ENCODE measurements at places on chromosomes 3 and 15. TPM values are rescaled to one million over a fixed set of nuclear protein-coding genes. Genes with fewer than 3 reads are reported as not detected.

Gene WDR93
- total RNA-seq = 0.16 TPM

Gene FGF7
- total RNA-seq = not detected

- no peak overlapping the region for H3K27ac ChIP-seq
- no peaks in the 10 kb centered on the region for H3K4me1 ChIP-seq
- H3K4me3 ChIP-seq = no peak overlapping the region
- no peaks in the 10 kb centered on the region for H3K36me3 ChIP-seq
- DNase-seq = no peak
Measured at GRCh38 chr3:137464341-137464740, 299.8 kb upstream of the SOX14 start.

Gene PLCB2
- 109 TPM for total RNA-seq

DNA sequence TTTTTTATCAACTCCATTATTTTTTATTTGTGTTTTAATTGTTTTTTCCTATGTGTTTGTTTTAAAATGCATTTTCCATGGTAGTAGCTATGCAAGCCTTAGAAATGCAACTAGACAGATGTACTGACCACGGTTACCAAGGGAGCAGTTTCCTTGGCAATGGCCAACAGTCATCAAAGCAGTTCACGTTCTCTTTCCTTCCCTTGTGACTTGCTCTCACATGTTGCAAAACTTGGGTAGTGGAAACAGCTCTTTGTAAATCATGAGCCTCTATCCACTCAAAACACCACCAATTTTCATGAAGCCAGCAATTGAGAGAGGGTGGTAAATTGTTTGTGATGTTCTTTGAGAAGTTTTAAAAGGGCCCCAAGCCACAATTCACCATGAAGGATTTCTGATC, 499.4 kb upstream of the MDFIC2 start:
- H3K27me3 ChIP-seq = peaks cover 5% of the 10 kb centered on the region
- H3K4me1 ChIP-seq = no peaks in the 10 kb centered on the region
- H3K4me3 ChIP-seq = no peak overlapping the region
- H3K36me3 ChIP-seq = no peaks in the 10 kb centered on the region
- H3K27ac ChIP-seq = no peak overlapping the region
- DNase-seq = no peak

- no peaks in the 10 kb centered on the region for H3K27me3 ChIP-seq
- H3K27ac ChIP-seq = no peak overlapping the region
- no peaks in the 10 kb centered on the region for H3K36me3 ChIP-seq
- DNase-seq = no peak
Measured at GRCh38 chr3:112653881-112654300, 12.9 kb upstream of the CCDC80 start.

DNA sequence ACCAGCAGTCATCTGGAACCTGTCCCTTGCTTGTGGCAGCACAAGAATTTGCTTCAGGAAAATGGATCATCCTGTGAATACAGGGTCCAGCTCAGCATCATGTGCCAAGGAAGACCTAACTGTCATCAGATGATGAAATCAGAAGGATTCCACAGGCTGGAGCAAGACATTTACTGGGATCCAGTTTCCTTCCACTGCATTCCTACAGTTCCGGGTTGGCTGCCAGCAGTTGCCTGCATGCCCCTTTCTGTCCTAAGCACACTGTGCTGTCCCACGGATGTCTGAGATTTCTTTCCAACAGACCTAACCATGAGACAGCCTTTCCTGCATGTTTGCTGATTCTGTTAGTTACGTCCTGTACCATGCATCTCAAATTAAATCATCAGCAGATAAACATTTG, 140.7 kb downstream of the IMPG2 start:
- no peak overlapping the region for H3K4me3 ChIP-seq
- no peak for DNase-seq
- H3K4me1 ChIP-seq = no peaks in the 10 kb centered on the region
- H3K27me3 ChIP-seq = no peaks in the 10 kb centered on the region

- DNase-seq = no peak
- no peaks in the 10 kb centered on the region for H3K36me3 ChIP-seq
- H3K27me3 ChIP-seq = peaks cover 47% of the 10 kb centered on the region
- H3K4me3 ChIP-seq = no peak overlapping the region
Measured at GRCh38 chr3:25427563-25427941, 511 bp upstream of the RARB start.

Gene LARP6
- total RNA-seq = not detected

DNA sequence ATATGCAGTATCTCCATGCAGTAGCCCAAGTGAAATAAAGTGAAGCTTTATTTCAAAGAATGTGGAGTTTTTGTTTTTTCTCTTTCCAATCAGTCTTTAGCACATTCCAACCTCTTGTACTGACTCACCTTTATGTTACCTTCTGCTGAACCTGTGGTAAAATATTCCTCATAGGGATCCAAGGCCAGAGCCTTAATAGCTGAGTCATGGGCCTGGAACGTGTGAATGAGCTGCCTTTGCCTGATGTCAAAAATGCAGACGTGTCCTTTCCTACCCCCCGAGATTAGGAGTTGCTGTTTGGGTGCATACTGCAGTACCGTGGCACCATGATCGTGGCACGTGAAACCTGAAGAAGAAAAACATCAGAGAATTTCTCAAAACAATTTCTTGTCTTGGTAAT, 108.5 kb downstream of the GLDN start:
- H3K4me3 ChIP-seq = no peak overlapping the region
- no peaks in the 10 kb centered on the region for H3K27me3 ChIP-seq
- H3K36me3 ChIP-seq = no peaks in the 10 kb centered on the region
- no peak overlapping the region for H3K27ac ChIP-seq

DNA sequence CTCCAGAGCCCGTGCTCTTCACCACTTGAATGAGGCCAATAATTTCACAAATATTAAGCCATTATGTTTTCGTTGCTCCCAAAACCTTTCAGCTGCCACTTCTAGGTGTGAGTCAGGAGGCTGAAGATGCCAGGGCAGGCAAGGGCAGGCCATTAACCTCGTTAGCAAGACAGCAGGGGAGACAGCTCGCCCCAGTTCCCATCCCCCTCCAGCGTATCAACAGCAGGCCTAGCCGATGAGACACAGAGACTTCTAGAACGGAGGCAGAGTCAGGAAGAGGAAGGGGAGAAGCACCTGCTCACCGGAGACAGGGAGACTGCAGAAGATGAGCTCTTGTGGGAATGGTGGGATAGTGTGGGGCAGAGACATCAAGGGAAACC, 28.0 kb upstream of the PLA2G4E start:
- H3K36me3 ChIP-seq = no peaks in the 10 kb centered on the region
- no peaks in the 10 kb centered on the region for H3K4me1 ChIP-seq
- no peak for DNase-seq
- H3K27ac ChIP-seq = no peak overlapping the region

Gene DNAH12
- 0.22 TPM for total RNA-seq

- peaks cover 45% of the 10 kb centered on the region for H3K4me1 ChIP-seq
- H3K27ac ChIP-seq = no peak overlapping the region
- H3K36me3 ChIP-seq = no peaks in the 10 kb centered on the region
- H3K27me3 ChIP-seq = no peaks in the 10 kb centered on the region
- DNase-seq = no peak
Measured at GRCh38 chr3:30597131-30597768, 9.2 kb upstream of the TGFBR2 start.

DNA sequence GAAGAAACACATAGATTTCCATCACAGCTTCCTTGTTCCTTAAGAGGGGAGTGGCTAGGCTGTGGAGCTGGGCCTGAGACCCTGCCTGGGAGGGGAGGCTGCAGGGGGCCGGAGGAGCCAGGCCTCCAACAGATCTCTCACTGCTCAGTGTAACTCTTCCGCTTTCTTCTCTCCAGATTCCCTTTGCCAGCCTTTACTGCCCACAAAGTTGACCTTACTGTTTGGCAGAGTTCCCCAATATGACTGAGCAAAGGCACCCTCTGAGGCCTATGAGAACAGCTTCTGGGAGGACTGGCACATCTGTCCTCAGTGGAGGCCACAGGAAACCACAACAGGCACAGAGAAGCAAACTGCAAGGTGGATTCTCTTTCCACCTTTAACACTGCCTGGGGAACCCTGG, 38.1 kb downstream of the SLCO2A1 start:
- no peak overlapping the region for H3K4me3 ChIP-seq
- H3K27ac ChIP-seq = no peak overlapping the region
- no peaks in the 10 kb centered on the region for H3K36me3 ChIP-seq
- DNase-seq = no peak
- peaks cover 11% of the 10 kb centered on the region for H3K27me3 ChIP-seq

Gene SLC6A11
- total RNA-seq = not detected

Gene PROS1
- not detected for total RNA-seq

Data from activated B cell treated with CpG ODN at 0.5 μM for 24 hours (primary cell).